ENCODE measurements at places on chromosomes 2 and 18.

DNA sequence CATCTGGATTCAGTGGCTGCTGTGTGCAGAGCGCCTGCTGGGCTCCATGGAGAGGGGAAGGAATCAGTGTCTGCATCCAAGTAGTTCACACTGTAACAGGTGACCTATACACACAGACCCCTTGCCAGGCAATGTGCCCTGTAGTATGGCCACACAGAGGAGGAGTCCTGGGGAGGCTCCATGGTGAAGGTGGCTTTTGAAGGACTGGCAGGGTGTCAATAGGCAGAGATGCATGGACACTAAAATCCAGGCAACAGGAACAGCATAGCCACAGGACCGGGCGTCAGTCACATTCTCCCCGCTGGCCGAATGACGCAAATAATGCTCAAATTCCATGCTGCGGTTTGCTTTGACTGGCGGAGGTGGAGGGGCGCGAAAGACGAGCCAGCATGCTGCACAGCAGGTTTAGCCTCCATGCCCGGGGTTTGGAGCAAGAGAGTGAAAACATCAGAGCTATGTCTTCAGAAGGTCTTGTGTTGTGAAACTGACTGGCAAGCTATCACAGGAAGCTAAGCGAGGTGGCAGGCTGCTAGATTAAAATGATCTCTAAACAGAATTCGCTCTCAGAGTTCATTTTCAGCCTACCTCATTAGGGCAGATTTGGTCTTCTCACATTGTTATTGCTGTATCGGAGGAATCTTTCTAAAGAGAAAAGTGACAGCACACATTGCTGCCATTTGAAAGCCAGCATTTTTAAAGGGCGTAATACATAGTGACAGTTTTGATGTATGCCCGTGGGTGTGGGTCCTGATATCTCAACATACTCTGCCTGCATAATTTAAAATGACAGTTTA lies 1.2 kb upstream of the CHMP1B start:
- peak; percentile 71 for DNase-seq

GRCh38 chr2:45984896-45985473 lies 312.2 kb upstream of the EPAS1 start:
- no peak for DNase-seq

GRCh38 chr2:221533299-221533698 lies 38.8 kb downstream of the EPHA4 start:
- no peak for DNase-seq

DNA sequence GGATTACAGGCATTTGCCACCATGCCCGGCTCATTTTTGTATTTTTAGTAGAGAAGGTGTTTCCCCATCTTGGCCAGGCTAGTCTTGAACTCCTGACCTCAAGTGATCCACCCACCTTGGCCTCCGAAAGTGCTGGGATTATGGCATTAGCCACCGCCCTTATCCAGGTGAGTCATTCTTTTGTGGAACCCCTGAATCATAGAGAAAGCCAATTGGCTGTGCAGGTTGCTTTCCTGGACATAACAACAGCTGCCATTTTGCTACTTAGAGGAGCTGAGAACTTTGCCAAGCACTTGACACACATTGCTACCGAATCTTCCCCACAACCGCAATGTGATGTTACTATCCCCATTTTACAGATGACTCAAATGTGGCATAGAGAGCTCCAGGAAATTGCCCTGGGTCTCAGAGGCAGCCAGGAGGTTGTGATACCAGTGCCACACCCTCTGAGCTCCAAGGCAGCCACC lies 36.0 kb downstream of the SETBP1 start:
- peak; percentile 72 for DNase-seq

DNA sequence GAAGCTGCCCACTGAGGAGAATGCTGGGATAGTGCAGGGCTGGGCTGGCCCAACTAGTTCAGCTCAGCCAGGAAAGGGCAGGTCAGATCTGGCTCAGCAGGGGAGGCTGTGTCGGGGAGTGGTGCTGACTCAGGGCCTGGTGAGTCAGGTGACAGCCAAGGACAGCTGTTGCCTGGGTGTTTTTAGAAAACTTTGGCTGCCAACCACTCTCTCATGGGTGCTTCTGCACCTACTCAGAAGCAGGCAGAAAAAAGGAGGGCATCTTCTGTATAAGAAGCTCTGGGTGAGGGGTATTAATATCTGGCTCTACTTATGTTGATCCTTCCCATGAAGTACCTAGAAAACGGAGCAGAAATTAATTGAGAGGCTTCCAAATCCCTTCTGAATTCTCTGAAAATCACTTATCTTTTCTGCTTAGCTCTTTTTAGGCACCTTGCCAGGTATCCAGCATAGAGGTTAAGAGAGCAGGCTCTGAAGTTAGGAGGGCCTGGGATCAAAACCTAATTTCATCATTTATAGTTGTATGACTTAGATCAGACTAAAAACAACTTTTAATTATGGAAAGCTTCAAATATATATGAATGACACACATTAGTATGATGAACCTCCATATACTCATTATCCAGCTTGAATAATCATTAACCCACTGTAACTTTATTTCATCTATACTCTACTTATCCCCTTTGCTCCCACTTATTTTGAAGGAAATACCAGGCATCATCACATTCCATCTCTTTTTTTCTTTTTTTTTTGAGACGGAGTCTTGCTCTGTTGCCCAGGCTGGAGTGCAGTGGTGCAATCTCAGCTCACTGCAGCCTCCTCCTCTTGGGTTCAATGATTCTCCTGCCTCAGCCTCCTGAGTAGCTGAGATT lies 15.5 kb upstream of the RAB10 start:
- DNase-seq: peak; percentile 75

- DNase-seq: no peak
Observed at GRCh38 chr18:36420826-36421225, 123.3 kb downstream of the FHOD3 start.

GRCh38 chr2:182228741-182229140 lies 198.1 kb downstream of the PDE1A start:
- DNase-seq: no peak

DNA sequence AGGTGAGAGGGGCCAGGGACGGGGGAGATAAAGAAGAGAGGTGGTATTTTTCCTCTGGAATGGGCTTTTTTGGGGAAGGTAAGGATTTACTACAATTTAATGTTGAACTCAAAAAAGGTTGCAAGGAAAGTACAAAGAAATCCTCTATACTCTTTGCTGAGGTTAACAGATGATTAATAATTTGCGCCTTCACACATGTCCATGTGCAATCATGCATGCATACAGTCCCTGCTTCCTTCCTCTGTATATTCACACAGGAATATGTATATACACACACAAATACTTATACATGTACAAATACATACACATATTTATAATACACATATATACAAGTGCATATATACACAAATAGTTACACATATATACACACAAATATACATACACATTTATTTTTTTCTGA lies 193.4 kb downstream of the NBAS start:
- no peak for DNase-seq

DNA sequence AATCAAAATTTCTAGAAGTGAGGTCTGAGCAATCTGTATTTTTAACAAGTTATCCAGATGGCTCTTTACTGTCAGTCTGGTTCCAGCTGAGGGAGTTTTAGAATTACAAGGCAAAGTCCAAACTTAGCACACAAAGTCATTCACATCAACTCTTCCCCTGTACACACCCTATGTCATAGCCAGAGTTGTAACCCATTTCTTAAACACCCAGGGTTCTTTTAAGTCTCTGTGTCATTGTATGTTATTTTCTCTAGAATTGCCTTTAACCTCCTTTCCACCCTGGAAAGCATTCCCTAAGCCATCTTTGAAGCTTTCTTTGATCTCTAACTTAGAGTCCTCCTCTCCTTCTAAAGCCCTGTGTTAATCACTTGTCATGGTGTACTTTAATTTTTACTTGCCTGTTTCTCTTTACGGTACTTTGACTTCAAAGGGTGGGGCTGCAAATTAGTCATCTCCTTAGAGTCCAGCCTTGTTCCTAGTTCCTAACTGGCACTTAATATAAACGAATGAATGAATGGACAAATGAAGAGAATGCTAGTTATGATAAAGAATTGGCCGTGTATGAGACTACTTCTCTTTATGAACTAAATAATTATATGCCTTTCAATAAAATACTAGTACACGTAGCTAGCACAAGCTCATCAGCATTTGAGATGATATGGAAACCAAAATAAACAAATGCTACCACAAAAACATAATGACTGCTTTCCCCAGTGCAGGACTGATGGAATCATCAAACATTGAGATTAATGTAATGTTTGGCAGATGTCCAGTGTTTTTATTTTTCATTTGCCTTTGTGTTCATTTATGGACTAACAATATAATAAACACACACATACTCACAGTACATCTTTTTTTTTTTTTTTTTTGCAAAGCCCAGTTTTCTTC lies 11.9 kb upstream of the ACTR3 start:
- no peak for DNase-seq

DNA sequence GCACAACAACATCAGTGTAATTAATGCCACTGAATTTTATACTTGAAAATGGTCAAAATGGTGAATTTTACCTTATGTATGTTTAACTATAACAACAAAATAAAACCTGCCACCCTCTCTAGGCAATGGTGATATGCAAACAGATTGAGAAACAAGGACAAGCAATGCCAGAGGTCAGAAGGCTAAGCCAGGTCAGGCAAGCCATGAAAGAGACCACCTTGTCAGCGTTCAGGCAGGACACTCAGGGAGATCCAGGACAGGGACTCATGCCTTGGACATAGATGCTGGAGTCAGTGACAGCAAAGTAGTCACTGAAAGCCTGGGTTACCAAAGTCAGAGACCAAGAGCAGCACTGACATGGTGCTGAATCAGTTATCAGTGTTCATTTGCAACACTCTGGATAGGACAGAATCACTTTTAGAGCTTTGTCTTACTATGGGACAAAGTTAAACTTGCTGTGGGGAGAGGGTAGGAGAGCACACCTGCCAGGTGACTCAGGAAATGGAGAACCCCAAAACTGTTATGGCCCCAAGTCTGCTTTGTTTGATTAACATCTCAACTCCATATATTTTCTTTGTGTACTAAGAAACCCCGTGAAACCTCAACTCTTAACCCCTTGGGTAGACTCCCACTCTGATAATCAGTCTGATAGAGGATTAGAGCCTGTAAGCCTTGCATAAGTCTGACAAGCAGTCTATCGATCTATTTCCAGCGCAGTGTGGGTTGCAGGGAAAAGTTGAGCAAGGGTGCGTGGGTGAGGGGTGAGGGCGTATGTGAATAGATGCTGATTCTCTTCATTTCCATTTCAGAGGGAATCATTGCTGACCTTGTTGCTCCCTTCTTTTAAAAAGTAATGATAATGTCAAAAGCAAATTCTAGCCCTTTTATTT lies 48.7 kb upstream of the ZNF385B start:
- no peak for DNase-seq

DNA sequence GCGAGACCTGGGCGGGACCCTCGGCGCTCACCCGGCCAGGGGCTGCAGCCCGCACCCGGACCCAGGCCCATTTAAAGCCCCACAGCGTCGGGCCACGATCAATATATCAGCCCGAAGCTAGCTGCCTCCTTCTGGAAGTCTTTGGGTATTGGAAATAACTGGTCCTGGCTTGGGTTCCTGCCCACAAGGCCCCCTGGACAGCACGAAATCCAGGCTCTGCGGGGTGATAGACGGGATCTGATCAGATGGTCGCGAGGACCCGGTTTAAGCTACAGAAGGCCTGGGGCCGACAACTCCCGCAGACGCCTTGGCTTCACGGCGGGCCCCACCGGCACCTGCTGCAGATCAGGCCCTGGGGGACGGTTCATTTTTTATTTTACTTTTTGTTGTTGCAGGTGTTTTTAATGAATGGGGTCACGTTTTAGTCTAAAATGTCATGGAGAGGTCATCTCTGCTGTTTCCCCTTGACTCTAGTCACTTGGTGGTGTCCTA lies 362 bp upstream of the PSTPIP2 start:
- no peak for DNase-seq

DNA sequence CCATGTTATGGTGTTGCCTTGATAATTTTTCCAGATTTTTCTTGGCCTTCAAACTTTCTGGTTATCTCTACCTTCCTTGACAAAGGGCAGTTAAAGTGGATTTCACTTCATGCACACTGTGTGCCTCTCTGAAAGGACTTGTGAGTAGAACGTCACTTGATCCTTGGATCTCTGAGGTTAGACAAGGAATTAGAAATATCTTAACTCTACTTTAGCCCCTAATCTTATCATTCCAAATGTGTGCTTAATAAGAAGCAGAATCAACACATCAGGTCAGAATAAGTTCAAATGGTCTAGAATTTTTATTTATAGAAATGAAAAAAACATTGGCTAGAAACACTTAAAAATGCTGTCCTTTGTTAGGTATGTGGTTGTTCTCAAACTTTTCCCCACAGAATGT lies 205.7 kb downstream of the TPGS2 start:
- DNase-seq: no peak

DNA sequence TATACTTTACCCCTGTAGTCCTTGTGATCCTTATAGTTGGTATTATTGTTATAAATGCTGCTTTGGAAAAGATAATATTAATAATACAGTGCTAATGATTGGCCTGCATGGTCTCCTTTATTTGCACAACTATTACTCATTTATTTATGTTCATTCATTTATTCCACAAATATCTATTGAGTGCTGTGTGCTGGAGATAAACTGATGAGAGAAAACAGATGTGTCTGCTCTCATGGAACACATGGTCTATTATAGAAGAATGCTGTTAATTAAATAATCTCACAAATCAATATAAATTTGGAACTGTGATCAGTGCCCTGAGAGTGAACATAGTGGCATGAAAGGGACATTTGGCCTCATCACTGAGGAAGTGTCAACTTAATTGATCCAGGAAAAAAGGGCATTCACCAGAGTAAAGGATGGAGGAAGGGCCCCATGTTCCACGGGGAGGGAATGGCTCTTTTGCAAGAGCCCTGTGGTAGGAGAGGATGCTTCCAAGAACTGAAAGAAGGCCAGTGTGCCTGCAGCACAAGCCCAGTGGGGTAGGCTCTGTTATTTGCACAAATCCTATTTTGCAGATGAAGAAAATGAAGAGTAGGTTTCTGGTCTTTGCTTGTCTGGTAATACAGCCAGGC lies 91.5 kb upstream of the STK39 start:
- DNase-seq: no peak

GRCh38 chr2:189273734-189274133 lies 94.2 kb upstream of the COL5A2 start:
- DNase-seq: no peak

- no peak for DNase-seq
Observed at GRCh38 chr18:59876310-59876626, 23.5 kb upstream of the PMAIP1 start.

GRCh38 chr18:5424903-5425664 lies 118.7 kb downstream of the EPB41L3 start:
- DNase-seq: no peak

DNA sequence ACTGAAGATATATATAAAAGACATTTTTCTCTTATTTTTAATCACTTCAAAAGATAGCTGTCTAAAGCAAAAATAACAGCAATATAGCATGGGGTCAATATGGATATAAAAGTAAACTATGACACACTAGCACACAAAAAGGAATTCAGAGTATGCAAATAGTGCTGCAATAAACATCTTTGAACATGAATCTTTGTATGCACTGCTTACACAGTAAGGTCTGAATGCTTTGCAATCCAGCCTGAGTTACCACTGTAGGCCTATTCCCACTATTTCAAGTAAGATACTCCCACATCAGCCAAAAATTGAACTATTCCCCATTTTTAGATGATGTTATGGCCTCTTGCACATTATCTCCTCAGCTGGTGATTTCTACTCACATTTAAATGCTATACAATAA lies 27.4 kb upstream of the ERCC3 start:
- DNase-seq: no peak
